ENCODE measurements at places on chromosomes 3 and 15.

DNA sequence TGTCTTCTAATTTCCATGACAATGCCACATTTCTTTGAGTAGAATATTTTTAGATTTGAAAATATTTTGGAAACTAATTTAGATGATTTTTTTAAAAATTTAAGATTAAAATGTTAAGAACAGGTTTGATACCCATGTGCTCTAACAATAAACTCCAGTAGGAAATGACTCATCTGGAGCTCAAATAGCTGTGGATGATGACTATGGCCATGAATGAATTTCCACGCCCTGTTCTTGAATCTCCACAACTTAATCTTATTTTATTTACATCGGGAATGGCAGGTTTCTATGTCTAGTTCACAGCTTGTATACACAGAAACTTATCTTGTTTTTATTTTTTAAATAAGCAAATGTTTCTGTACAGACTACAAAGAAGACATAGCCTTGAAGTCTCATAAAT is 726.8 kb downstream of the NAALADL2 start:
- peak; percentile 45 for DNase-seq

DNA sequence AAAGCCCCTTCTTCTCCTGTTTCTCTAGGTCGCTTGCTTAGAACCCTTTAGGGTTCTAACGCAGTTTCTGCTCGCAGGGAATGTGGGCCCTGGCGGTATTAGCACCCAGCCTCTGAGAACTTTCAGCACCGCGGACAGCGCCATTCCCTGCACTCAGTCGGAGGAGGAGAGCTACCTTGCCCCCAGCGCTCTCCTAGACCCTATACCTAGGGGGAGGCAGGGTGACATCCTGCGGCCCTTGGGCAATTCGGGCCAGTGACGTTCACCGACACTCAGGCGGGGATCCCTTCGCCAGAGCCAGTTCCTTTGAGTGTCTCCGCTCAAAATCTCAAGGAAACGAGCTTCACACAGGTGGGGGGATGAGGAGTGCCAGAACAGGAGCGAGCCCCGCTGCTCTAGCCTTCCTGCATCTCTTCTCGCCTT is 1.3 kb downstream of the SLC7A14 start:
- peak; percentile 74 for DNase-seq

DNA sequence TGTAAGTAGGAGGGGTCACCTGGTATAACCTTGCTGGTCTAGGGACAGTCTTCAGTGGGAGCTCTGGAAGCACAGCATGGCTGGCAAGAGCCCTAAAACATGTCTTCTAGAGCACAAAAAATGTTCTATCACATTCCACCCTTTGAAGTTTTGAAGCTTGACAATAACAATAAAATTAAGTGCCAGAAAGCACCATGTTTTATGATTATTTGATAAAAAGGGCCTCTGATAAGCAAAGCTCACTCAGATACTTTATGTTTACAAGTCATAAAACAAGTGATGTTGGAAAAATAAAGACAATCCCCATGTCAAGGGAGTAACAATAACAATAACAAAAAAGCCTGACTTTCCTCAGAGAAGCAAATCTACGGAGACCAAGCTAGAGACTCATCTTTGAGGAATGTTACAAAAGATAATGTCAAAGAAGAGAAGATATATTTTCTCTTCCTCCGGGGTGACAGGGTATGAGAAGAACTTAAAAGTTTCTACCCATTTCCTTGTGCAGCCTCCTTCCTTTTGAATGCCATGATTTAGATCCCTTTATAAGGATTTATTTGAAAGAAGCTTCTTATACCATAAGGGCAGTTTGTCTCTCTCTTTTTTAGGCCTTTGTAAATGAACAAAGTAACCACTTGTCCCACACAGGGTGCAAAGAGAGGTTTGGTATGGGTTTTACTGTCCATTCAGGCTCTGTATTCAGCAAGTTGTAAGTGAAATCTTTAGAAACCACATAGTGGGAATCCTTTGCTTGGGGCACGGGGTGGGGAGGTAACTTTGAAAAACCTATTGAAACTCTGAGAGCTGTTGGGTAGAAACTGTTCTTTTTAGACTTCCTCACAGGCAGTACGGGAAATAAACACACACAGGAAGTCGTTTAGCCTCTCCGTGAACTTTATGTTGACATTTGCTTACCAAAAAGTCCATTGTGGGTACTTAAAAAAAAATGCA is 109.6 kb upstream of the RBMS3 start:
- DNase-seq = peak; percentile 62

DNA sequence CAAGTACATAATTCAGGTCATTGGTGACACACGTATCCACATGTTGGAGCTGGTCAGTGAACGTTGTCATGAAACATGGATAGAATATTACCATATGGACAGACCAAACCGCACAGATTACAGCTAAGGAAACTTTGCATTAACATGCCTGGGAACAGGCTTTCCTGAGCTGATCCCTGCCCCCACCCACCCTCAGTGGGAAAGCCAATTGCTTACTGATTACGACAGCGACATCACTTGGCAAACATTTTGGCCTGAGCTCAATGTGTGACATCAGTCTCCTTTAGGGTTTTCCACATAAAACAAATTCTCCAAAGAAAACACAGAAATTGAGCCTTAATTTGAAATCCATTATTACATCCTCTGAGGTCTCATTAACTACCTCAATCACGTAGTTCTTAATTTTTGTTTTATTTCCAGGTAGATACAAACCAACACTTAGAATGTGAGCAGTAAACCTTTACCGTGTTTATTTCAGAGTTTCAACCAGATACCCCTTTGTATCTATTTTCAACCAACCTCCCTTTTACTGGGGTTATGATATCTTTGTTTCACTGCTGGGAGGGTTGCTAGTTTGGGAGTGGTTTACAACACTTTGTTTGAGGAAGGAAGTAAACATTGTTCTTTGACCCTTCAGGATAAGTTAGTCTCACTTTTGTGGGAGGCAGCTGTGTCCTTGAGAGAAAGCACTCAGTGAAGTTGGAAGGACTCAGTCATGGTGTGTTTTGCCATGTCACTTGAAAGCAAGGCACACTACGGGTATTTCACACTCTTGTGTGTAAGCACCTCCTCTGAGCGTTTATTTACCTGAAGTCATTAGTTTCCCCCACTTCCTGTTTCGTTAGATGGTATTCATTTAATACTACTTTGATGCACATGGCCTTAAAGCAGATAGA is 103.1 kb downstream of the CMSS1 start:
- peak; percentile 73 for DNase-seq

DNA sequence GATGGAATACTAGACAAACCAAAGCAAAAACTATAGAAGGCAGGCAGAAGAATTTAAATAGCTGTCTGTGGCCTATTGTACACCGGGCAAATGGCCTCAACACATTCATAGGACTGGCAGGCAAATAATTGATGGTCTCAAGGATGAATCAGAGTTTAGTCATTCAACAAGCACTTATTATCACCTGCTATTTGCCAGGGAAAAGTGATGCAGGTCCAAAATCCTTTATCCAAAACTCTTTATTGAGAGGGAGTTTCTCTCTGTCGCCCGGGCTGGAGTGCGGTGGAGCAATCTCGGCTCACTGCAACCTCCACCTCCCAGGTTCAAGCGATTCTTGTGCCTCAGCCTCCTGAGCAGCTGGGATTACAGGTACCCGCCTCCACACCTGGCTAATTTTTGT is 2.3 kb downstream of the EIF2AK4 start:
- peak; percentile 68 for DNase-seq
